ENCODE measurements at places on chromosomes 5 and 9.
A peak's percentile ranks its signal among the peaks of the same experiment; 100 is the strongest.

GRCh38 chr5:144503123-144503522 lies 332.4 kb downstream of the KCTD16 start:
- peak; percentile 24 for DNase-seq

GRCh38 chr5:140286424-140286823 lies 16.5 kb downstream of the PFDN1 start:
- no peak for DNase-seq

GRCh38 chr9:6911901-6912638 lies 154.3 kb downstream of the KDM4C start:
- no peak for DNase-seq

DNA sequence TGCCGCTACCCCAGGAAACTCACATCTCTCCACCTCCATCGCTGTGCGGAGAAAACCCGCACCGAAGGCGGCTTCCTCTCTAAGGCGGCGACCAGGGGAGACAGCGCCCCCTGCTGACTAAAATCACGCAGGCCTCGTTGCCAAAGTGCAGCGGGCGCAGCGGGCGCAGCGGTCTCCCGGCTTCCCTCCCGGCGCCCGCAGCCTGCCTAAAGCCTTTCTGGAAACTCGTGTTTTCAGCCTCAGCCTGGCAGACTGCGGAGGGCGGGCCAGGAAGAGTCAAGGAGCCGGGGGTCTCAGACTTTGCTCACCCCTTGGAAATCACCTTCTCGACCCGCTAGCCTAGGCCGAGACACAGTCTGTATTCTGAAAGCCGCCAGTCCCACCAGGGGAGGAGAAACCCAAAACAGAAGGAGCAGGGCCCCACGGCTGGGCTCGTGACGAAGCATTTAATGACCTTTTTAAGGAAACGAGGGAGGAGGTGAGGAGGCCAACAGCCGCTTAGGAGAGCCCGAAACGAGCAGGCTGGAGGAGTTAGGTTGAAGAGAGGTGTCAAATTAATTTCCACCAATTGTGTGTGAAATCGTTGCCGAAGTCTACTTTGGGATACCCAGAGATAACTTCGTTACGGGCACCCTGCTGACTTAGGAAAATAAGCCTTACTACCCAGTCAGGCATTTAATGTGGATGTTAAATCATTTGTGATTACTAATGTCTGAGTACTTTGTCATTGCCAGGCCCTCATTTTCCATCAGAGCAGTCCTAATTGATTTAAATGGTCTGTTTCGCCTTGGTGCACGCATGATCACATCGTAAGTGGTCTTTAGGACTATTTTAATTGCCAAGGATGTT lies 7.3 kb upstream of the FOXB2 start:
- DNase-seq = peak; percentile 20

GRCh38 chr9:121785673-121786542 lies 134.5 kb downstream of the DAB2IP start:
- DNase-seq = no peak

DNA sequence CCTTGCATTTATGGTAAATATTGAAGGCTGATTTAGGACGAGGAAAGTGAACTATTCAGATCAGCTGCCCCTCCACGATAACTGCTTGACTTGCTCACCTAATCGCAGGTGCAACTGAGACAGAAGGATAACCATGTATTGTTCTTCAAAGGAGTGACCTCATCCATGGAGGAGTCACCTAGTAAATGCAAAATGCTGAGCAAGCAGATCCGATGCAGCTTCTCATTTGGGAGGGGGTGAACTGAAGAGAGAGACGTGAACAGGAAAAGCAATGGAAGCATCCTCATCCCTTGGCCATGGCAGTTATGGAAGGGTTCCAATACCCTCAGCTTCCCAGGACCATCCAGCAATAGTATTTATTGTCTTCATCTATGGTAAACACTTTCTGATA lies 47.5 kb downstream of the RASGRF2 start:
- DNase-seq = no peak

- DNase-seq = peak; percentile 2
Observed at GRCh38 chr5:78058625-78059024, 235.9 kb downstream of the AP3B1 start.

- DNase-seq = no peak
Observed at GRCh38 chr9:7968687-7969086, 169.1 kb upstream of the DMAC1 start.

DNA sequence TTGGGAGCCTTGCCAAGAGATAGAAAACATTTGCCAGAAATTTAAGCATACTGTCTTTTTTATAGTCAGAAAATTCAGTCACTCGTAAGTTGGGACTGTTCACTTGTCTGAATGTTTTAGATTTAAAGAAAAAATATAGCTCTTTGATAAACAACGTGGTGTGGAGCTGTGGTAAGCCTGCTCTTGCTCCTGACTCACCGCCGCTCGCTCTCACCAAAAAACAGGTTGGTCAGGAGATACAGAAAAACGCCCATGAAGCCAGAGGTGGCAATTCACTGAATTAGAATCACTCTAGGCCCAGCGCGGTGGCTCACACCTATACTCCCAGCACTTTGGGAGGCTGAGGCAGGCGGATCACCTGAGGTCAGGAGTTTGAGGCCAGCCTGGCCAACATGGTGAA lies 6.2 kb downstream of the LNPEP start:
- no peak for DNase-seq

GRCh38 chr9:133807818-133808217 lies 69.7 kb upstream of the SARDH start:
- no peak for DNase-seq

GRCh38 chr5:57113481-57113880 lies 60.4 kb upstream of the GPBP1 start:
- no peak for DNase-seq

- DNase-seq = peak; percentile 70
Observed at GRCh38 chr5:123776761-123777160, 264.8 kb downstream of the CSNK1G3 start.

DNA sequence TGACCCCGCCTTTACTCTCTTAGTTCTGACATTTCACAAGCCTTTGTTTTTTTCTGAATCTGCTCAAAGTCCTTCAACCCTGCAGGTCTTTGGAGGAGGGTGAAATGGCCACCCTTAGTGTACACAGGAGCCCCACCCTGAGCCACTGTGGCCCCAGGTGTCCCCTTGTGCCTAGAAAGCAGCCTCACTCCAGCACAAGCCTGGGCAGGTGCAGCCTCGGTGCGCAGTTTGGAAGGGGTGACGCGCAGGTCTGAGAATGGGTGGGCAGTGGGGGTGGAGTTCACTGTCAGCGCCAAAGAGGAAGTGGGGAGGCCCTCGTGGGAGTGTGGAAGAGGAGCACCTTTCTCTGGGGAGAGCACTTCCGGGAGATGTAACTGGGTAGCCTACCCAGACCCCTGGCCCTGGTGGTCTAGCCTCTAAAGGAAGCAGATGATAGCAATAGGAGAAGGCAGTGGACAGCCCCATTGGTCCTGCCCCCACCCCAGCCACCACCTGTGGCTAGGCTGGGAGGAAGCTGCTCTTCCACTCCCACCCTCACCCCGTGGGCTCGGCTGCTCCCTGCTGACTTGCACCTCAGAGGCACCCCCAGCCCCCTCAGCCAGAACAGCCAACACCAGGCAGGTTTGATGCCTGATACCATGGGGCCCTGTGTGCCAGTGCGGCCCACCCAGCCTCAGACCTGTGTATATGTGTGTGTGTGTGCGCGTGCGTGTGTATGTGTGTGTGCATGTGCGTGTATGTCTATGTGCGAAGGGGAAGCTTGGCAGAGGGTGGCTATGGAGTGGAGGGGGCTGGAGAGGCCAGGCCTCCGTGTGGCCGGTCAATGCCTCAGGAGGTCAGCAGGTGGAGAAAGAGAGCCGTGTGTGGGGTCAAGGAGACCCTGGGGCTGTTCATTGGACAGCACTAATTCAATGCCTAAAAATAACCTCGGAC lies 16.8 kb upstream of the DAB2IP start:
- DNase-seq = peak; percentile 47

- no peak for DNase-seq
Observed at GRCh38 chr9:36896296-36896695, 137.8 kb downstream of the PAX5 start.

DNA sequence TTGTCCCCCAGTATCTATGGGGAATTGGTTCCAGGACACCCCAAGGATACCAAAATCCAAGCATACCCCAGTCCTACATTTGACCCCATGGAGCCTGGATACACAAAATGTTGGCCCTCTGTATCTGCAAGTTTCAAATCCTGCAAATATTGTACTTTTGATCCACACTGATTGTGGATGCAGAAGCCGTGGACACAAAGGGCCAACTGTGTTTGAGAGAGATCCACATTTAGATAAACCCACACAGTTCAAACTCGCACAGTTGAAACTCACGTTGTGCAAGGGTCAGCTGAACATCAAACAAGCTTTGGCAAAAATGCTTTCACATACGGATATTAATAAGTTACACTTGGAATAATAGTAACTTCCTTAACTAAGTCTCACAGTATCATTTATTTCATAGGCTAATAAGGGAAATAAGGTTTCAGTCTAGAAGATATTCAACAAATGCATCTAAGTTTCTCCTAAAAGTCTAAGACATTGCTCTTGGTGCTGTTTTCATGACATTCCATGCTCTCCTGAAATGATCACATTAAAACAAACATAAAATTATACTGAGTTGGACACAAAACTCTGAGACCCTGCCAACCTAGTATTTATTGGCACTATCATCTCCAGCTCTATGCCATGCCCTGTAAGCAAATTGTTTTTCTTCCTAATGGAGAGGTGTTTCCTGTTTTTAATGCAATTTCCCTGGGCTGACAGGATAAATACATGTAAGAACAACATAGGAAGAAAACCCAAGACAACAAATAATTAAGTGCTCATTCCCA lies 32.3 kb downstream of the ACTL7A start:
- DNase-seq = no peak

GRCh38 chr5:107395632-107396350 lies 274.9 kb downstream of the EFNA5 start:
- no peak for DNase-seq

DNA sequence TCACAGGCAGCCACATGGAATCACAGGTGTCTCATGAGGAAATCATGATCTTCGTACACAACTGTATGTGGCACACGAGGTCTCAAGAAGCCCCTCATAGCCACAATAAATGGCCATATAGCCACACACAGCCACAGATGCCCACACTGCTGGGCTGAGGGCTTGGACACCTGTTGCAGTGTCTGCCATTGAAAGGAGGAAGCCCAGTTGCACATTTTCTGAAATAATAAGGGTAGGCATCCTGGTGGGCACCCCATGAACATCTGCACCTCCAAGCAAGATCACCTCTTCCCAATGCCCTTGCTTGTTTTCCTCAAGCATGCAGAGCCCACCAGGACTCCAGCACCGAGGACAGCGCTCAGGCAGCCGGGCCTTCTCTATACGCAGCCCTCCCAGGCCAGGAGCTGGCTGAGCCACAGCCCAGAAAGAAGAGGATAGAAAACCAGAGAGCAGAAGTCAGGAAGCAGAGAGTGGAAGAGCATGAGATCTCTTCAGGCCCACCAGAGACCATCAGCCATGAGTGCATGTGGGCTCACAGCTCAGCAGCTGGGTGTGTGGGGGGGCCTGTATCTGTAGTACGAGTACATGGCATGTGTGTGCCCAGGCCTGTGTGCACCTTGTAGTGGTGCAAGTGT lies 1.0 kb upstream of the ACSL6 start:
- peak; percentile 74 for DNase-seq

- DNase-seq = no peak
Observed at GRCh38 chr5:74200560-74200959, 440.0 kb downstream of the ENC1 start.

Data from myocyte (in vitro differentiated cells).